ENCODE measurements at places on chromosomes 11 and 22. TPM values are rescaled to one million over a fixed set of nuclear protein-coding genes. Genes with fewer than 3 reads are reported as not detected.

SUSD2 gene
- total RNA-seq, result 200 TPM

TRPM5 gene
- not detected for total RNA-seq

DERL3 gene
- 5.8 TPM for total RNA-seq

GRCh38 chr11:46251954-46252353 is 25.5 kb upstream of the CREB3L1 start:
- H3K36me3 ChIP-seq, result no peaks in the 10 kb centered on the region
- H3K27me3 ChIP-seq, result no peaks in the 10 kb centered on the region
- no peaks in the 10 kb centered on the region for H3K4me1 ChIP-seq
- no peak overlapping the region for H3K4me3 ChIP-seq
- H3K27ac ChIP-seq, result no peak overlapping the region

DNA sequence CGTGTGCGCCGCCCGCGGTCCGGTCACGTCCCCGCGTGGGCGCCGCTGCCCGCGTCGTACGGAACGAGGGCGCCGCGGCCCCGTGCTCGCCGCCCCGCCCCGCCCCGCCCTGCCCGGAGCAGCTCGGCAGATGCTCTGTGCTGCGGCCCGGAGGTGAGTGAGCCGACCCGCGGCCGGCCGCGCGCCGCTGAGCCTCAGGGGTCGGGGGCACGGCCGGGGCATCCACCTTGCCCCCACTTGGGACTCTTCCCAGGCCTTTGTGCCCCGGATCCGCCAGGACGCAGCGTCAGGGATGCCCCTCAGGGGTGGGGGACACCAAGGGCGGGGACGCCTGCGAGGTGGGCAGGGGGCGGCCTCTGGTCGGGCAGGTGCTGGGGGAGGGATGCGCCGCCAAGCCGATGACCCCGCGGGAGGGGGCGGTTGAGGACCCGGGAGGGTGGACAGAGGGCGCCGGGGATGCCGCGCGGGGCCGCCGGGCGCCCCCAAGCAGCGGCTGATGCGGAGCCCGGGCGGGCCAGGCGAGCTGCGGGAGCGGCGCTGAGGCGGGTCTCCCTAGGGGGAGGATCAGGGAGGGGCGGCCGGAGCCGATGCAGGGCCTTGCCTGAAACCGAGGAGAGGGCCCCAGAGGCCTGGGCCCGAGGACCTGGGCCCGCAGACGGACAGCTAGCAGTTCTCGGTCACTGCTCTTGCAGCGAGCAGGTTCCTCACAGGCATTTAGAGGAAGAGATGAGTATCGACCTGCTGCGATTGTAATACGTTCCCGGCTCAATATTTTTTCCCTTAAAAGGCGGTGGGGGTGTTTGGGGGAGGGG is at the start of gene GNAZ:
TSS of gene GNAZ (plus strand) at position 102 of the 812 bp plus-strand sequence. CDS start 25,177 bp downstream, outside the sequence.
- no peaks in the 10 kb centered on the region for H3K36me3 ChIP-seq
- H3K4me1 ChIP-seq, result peaks cover 16% of the 10 kb centered on the region
- H3K4me3 ChIP-seq, result peak within 1 kb of the TSS; percentile 73
- peaks cover 19% of the 10 kb centered on the region for H3K27me3 ChIP-seq
- H3K27ac ChIP-seq, result no peak within 1 kb of the TSS
- peak; percentile 52 for DNase-seq

TP53AIP1 gene
- not detected for total RNA-seq

PANX3 gene
- total RNA-seq, result not detected

DNA sequence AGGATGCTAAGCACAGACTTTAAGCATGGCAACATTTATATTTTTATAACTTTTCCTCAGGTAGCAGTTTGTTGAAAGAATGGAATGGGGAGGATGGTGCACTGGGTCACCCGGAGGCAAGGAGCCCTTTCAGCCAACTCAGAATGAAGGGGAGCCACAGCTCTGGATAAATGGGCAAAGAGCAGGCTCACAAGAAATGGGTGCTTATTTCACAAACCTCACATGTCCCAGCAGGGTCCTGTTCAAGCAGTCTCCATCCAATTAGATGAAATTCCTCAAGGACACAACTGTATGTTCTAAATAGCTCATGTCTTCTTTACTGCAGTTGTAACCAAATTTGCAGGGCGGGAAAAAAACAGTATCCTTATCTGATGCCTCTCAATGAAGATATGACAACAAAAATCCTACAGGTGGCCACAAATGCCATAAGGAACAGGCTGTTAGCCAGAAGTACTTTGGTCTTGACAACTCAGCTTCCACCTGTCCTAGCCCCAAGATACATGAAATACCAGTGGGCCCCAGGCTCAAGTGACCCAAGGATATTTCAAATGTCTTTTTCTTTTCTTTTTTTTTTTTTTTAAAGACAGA is 48.2 kb downstream of the MAPK1 start:
- DNase-seq, result no peak
- H3K27ac ChIP-seq, result peak overlapping the region; percentile 85
- peaks cover 71% of the 10 kb centered on the region for H3K4me1 ChIP-seq
- no peak overlapping the region for H3K4me3 ChIP-seq

ADM2 gene
- total RNA-seq, result 1.5 TPM

- peaks cover 53% of the 10 kb centered on the region for H3K27me3 ChIP-seq
- peaks cover 31% of the 10 kb centered on the region for H3K4me1 ChIP-seq
- H3K4me3 ChIP-seq, result peak overlapping the region; percentile 54
Observed at GRCh38 chr11:2269601-2270321, 627 bp downstream of the ASCL2 start.

DNA sequence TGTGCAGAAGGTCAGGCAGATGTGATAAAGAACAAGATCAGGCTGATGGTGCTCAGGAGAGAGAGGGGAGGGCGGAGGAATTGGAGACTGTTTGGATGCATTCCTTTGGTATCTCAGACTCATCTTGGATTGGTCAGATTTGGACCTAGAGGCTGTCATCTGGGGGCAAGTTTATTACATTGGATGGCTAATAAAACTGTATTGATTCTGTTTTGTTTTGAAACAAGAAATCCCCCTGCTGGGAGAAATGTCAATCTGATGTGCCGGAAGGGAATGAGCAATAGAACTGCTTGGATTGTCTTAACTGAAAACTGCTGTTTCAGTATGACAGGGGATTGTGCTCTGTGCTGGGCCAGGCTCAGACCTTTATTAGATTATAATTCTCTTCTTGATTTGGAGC is 25.5 kb upstream of the CCDC90B start:
- H3K4me1 ChIP-seq, result no peaks in the 10 kb centered on the region
- H3K27ac ChIP-seq, result no peak overlapping the region
- no peaks in the 10 kb centered on the region for H3K36me3 ChIP-seq
- DNase-seq, result no peak
- H3K4me3 ChIP-seq, result no peak overlapping the region
- H3K27me3 ChIP-seq, result no peaks in the 10 kb centered on the region

- peaks cover 39% of the 10 kb centered on the region for H3K4me1 ChIP-seq
- no peak overlapping the region for H3K27ac ChIP-seq
- DNase-seq, result no peak
- H3K4me3 ChIP-seq, result peak overlapping the region; percentile 69
- no peaks in the 10 kb centered on the region for H3K36me3 ChIP-seq
Observed at GRCh38 chr11:129277198-129277843, 85.2 kb upstream of the ARHGAP32 start.

- no peak for DNase-seq
- H3K36me3 ChIP-seq, result peaks cover 61% of the 10 kb centered on the region
- no peaks in the 10 kb centered on the region for H3K27me3 ChIP-seq
- no peak overlapping the region for H3K27ac ChIP-seq
Observed at GRCh38 chr11:66221726-66222236, 46.7 kb upstream of the RAB1B start.
